ENCODE measurements at places on chromosomes 5 and 9. TPM values are rescaled to one million over a fixed set of nuclear protein-coding genes. Genes with fewer than 3 reads are reported as not detected.

CD180 gene
- total RNA-seq: not detected

OR1Q1 gene
- not detected for total RNA-seq

DNA sequence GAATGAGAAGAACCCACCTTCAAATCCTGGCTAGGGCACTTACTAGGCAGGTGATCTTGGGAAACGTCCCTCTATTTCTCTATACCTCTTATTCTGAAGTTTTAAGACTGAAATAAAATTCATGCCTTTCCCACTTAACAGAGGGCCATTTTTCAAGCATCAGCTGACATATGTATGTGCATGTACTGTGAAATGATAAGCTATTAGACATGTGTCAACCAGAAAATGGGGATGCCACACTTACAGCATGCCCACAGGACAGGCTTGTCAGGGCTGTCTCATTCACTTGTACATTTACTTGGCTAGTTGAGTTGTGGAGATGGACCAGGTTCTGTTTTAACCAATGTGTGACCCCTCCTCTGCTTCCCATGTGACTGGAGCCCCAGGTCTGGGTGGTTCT, 78.5 kb downstream of the C9orf152 start:
- DNase-seq: no peak

DNA sequence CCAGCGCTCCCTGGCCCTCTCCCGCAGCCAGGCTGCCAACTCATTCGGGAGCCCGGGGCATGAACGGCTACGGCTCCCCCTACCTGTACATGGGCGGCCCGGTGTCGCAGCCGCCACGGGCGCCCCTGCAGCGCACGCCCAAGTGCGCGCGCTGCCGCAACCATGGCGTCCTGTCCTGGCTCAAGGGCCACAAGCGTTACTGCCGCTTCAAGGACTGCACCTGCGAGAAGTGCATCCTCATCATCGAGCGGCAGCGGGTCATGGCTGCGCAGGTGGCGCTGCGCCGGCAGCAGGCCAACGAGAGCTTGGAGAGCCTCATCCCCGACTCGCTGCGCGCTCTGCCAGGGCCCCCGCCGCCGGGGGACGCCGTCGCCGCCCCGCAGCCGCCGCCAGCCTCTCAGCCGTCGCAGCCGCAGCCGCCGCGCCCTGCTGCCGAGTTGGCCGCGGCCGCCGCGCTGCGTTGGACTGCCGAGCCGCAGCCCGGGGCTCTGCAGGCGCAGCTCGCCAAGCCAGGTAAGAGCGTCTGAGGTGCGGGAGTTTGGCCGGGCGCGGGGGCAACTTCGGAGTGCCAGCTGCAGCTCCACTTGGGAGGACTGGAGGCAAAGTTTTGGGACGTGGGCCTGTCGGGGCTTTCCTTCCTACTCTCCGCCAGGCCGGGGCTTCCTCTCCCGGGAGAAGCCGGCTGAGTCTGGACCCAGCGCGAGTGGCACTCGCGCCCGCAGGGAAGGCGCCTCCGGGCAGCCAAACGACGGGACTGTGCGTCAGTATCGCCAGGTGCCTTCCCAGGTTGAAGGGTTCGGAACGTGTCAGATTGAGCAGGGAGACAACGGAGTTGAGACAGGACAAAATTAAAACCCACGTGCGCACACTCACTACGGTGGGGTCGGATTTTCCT, 735 bp downstream of the DMRT3 start:
- no peak for DNase-seq
